ENCODE measurements at places on chromosomes 4 and X. TPM values are rescaled to one million over a fixed set of nuclear protein-coding genes. Genes with fewer than 3 reads are reported as not detected.

NXF2B gene
- not detected for polyA plus RNA-seq

UGT8 gene
- not detected for polyA plus RNA-seq

DMP1 gene
- polyA plus RNA-seq: not detected

ARR3 gene
- polyA plus RNA-seq: not detected

AWAT2 gene
- not detected for polyA plus RNA-seq

TMEM184C gene
- 40.6 TPM for polyA plus RNA-seq

SPANXN3 gene
- polyA plus RNA-seq: not detected

CXCL8 gene
- polyA plus RNA-seq: 6.1 TPM

DNAAF6 gene
- not detected for polyA plus RNA-seq

YTHDC1 gene
- 40.7 TPM for polyA plus RNA-seq

SYP gene
- 0.07 TPM for polyA plus RNA-seq

C4orf50 gene
- polyA plus RNA-seq: not detected

CLCN4 gene
- 1.6 TPM for polyA plus RNA-seq

ATP11C gene
- polyA plus RNA-seq: 27.4 TPM

NEIL3 gene
- 3.7 TPM for polyA plus RNA-seq

CCNB3 gene
- polyA plus RNA-seq: 0.05 TPM

F11 gene
- polyA plus RNA-seq: not detected
